Suppressor macrophage (primary cell): ENCODE measurements at places on chromosomes 13 and 19.

DNA sequence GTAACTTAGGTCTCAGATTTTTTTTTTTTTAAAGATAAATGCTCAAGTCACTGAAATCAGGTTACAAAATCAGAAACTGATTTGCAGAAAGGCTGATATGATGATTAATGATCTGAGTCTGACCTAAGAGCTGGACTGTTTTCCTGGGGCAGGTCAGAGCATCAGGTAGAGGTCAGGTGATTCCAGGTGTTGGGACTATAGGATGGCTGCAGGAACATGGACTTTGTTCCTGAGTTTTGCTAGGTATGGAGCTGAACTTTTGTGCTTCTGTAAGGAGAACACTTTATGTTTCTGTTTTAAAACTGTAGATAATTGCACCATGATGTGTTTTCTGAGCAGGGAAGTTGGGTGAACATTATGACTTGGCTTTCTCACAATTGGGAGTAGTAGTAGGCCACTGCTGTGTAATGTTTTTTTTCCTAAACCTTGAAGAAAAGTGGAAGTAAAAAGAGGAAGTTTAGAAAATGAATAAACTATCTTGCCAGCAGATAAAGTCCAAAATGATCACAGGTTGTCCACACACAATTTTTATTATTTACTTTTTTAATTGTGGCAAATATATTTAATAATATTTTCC is 297.2 kb downstream of the DCT start:
- peak; percentile 61 for DNase-seq

DNA sequence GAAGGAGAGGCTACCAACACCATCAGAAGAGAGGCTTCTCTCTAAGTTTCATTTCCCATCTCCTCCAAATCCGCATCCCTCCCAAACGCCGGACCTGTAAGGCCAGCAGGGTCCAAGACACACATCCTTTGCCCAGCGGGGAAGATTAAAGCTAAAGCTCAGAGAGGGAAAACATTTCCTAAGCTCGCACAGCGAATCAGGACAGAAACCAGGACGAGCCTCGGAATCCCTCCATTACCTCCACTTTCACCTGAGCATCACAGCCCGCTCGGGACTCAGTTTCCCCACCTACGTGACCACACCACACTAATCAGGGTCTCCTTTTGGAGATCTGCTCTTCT is 711 bp upstream of the FOSB start:
- no peak for DNase-seq

- peak; percentile 96 for DNase-seq
Observed at GRCh38 chr13:114065141-114065925, 67.1 kb downstream of the RASA3 start.

DNA sequence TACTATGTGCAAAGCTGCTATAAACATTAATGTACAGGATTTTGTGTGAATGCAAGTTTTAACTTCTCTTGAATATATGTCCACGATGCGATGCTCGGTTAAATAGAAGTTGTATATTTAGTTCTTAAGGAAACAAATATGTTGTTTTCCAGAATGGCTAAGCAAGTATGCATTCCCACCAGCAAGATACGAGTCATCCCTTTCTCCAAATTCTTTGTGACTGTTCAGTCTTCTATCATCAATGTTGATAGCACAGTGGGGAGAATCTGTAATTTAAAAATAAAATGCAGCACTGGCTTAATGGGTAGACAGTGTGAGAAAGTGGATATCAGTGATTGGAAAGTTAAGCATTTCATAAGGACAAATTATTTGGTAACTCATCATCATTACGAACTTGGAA is 1340.8 kb downstream of the PCDH9 start:
- DNase-seq: no peak

DNA sequence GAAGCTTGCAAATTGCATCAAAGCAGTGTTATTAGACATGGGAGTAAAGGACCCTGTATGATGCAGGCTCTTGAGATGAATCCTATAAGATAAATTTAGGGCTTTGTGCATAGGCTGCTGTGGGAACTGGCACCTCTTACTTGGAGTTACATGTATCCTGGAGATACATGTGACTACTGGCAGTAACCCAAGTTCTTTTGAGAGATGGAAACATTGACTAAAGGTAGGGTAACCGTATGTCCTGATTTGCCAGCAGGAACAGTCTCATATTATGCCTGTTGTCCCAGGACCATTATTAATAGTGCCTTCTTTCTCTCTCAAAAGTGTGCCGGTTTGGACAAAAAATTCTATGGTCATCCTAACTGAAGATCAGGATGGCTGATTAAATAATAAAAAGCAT is 195.4 kb downstream of the LACC1 start:
- DNase-seq: no peak

GRCh38 chr13:77918391-77919245 is at the start of gene EDNRB:
EDNRB (minus strand) TSS chr13:77918831; CDS start chr13:77918573, 258 bp downstream.
- peak; percentile 53 for DNase-seq

DNA sequence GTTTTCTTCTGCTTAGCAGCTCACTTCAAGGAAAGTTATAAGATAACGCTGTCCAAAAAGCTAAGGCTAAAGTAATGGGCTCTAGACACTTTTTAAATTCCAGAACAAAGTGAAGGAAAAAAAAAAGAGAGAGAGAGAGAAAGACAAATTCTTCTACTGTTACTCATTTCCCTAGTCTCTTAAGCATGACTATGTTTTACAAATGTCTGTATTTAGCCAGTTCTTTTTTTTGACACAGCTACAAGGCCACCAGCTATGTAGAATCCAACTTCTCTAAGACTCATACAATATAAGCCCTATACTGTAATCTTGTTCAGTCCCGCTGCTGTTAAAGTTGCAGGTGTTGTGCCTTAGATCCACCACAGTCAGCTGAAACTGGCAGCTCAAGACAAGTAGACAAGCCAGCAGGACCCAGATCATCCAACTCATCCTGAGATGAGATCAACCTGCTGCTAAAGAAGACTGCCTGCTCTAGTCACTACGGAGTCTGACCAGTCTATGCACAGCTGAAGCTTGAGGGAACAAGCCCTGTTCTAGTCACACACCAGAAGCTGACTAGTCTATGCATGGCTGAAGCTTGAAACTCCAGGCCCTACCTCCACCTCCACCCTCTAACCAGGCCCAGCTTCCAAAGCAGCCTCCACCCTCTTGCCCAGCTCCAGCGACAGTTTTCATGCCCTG is 10.3 kb upstream of the ZNF83 start:
- DNase-seq: no peak

- no peak for DNase-seq
Observed at GRCh38 chr13:66780814-66781213, 449.3 kb downstream of the PCDH9 start.
